ENCODE measurements at places on chromosomes 7 and 10. TPM values are rescaled to one million over a fixed set of nuclear protein-coding genes. Genes with fewer than 3 reads are reported as not detected.

DNA sequence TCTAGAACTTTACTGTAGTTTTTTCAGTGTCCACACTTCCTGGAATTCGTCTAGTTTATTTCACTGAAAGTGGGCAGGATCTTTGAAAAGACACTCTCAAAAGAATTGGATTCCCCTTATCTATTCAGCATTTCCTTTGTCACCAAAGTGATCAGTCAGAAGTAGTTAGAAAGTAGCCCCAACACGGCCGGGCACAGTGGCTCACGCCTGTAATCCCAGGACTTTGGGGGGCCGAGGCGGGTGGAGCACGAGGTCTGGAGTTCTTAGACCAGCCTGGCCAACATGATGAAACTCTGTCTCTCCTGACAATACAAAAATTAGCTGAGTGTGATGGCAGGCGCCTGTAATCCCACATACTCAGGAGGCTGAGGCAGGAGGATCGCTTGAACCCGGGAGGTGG, 69.0 kb upstream of the KMT2C start:
- H3K36me3 ChIP-seq = no peaks in the 10 kb centered on the region
- H3K27ac ChIP-seq = no peak overlapping the region
- no peaks in the 10 kb centered on the region for H3K27me3 ChIP-seq
- H3K4me1 ChIP-seq = no peaks in the 10 kb centered on the region

GRCh38 chr7:153084278-153084677, 324.7 kb downstream of the ACTR3B start:
- no peak for DNase-seq
- no peak overlapping the region for H3K4me3 ChIP-seq
- no peaks in the 10 kb centered on the region for H3K27me3 ChIP-seq
- H3K4me1 ChIP-seq = no peaks in the 10 kb centered on the region
- H3K27ac ChIP-seq = no peak overlapping the region

DNA sequence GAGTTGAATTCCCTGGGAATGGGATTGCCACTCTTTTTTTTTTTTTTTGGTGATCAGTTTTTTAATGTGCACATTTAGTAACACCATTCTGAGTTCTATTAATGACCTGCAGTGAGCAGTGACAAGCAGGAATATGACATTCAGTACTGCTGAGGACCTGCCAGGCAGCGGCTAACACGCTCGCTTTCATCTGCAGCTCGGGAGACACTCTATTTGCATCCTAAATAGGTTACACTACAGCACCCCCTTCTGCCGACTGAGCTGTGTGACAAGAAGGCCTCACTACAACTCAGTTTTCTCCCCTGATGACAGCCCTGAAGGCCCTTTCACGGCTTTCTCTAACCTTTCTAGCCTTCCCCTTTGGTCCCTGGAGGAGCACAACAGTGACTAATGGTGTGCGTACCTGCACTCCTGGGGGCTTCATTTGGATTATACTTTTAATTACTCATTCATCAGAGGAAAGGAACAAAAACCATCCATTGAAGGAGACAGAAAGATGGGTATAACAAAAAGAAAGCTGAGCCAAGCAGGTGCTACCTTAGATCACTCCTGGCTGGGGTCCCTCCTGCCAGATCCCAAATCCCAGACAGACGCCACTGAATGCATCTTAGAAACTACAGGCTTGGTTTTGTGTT, 872.4 kb downstream of the LRMDA start:
- H3K27ac ChIP-seq = no peak overlapping the region
- no peaks in the 10 kb centered on the region for H3K36me3 ChIP-seq
- H3K27me3 ChIP-seq = no peaks in the 10 kb centered on the region
- no peak overlapping the region for H3K4me3 ChIP-seq
- no peaks in the 10 kb centered on the region for H3K4me1 ChIP-seq

GRCh38 chr10:18010050-18010449, 58.3 kb downstream of the SLC39A12 start:
- no peaks in the 10 kb centered on the region for H3K36me3 ChIP-seq
- no peaks in the 10 kb centered on the region for H3K27me3 ChIP-seq
- DNase-seq = no peak
- H3K4me1 ChIP-seq = no peaks in the 10 kb centered on the region
- no peak overlapping the region for H3K4me3 ChIP-seq

DNA sequence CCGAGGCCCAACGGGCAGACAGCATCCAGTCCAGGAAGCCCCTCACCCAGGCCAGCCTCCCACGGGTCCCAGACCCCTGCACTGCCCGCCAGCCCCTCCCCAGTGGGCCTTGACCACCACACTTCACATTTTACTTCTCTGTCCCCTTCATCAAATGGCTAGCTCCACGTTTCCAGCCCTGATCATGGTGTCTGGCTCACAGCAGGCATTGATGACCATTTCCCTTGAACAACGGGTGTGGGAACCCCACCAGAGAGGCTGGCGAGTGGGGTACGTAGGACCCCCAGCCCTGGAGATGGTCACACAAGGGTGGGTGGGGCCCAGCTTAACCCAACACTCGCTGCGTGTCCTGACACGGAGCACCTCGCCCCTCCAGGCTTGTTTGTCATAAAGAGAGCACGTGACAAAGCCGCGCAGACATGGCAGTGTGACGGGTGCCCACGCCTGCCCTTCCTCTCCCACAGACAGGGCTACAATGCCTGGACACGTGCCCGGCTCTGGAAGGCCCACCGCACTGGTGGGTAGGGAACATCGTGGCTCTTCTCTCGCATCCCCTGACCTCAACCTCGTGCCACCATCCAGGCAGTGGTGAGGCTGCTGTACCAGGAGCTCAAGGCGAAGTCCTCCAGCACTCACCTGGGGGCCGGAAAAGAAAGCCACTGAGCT, 267.7 kb downstream of the MAD1L1 start:
- no peak overlapping the region for H3K27ac ChIP-seq
- H3K36me3 ChIP-seq = no peaks in the 10 kb centered on the region
- no peak overlapping the region for H3K4me3 ChIP-seq
- DNase-seq = no peak
- H3K4me1 ChIP-seq = peaks cover 7% of the 10 kb centered on the region

DNA sequence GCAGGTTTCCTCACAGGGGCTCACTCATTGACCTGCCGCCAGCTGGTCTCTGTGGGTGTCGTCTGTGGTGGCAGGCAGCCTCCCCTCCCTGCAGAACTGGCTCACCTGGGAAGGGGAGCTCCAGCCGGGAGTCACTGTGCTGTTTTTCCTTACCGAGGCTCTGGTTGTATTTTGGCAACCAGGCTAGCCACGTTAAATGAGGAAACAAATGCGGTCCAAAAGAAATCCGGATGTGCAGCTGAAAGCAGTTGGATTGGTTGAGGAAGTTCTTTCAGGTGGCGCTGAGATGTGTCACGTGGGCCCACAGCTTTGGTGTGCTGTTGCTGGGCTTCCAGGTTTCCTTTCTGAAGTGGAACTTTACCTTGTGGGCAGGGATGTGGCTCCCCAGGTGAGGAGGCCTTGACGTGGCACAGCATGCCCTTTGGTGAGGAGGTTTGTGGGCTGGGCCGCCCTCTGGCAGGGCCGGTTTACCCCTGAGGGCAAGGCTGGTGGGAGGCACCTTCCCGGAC, 14.2 kb downstream of the MTURN start:
- DNase-seq = peak; percentile 59
- H3K27ac ChIP-seq = peak overlapping the region; percentile 72
- H3K4me3 ChIP-seq = no peak overlapping the region
- H3K27me3 ChIP-seq = no peaks in the 10 kb centered on the region
- H3K4me1 ChIP-seq = peaks cover 54% of the 10 kb centered on the region

GRCh38 chr7:95253986-95254385, 70.3 kb downstream of the PON1 start:
- no peaks in the 10 kb centered on the region for H3K4me1 ChIP-seq
- H3K27ac ChIP-seq = no peak overlapping the region
- no peaks in the 10 kb centered on the region for H3K27me3 ChIP-seq
- no peaks in the 10 kb centered on the region for H3K36me3 ChIP-seq

The TM9SF3 gene
- total RNA-seq = 17.9 TPM

GRCh38 chr10:92265687-92266258, 25.1 kb downstream of the CPEB3 start:
- no peak overlapping the region for H3K4me3 ChIP-seq
- H3K4me1 ChIP-seq = peaks cover 4% of the 10 kb centered on the region
- no peaks in the 10 kb centered on the region for H3K36me3 ChIP-seq
- no peak overlapping the region for H3K27ac ChIP-seq
- DNase-seq = no peak

DNA sequence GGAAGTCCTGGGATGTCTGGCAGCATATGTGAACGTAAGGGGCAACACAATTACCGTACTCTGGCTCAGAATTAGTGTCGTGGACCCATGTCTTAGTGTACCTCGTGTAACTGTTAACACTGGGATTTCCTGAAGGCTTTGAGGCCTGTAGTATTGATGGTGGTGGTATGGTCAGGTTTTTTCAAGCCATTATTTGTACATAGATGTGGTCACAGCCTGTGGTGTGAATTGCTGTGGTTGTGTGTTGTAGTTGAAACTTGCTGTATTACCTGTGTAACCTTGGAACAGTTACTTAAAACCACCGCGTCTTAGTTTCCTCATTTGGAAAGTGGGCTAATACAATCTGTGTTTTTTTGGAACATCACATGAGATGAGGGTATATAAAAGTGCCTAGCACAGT, 5.3 kb downstream of the EXOC4 start:
- H3K27ac ChIP-seq = no peak overlapping the region
- H3K4me1 ChIP-seq = peaks cover 12% of the 10 kb centered on the region
- no peak for DNase-seq
- H3K4me3 ChIP-seq = no peak overlapping the region

DNA sequence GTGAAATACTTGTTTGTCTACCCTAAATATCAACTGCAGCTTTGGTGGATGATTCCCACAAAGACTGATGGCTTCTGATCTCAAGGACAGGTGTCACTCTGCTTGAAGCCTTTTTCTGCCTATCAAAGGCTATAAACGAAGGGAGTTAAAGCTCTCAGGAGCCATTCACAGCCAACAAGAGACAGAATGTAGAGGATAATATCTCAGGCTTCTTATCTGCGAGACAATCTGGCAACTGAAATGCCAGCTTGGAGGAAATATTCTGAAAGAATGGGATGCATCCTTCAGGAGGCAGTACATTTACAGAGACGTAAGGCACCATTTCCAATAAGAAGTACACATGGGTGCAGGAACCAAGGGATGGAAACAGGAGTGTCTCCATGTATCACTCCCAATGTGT, 549.4 kb downstream of the GPAM start:
- DNase-seq = no peak
- no peaks in the 10 kb centered on the region for H3K36me3 ChIP-seq
- no peaks in the 10 kb centered on the region for H3K27me3 ChIP-seq
- no peaks in the 10 kb centered on the region for H3K4me1 ChIP-seq
- no peak overlapping the region for H3K27ac ChIP-seq

The ANKRD7 gene
- 1.7 TPM for total RNA-seq

DNA sequence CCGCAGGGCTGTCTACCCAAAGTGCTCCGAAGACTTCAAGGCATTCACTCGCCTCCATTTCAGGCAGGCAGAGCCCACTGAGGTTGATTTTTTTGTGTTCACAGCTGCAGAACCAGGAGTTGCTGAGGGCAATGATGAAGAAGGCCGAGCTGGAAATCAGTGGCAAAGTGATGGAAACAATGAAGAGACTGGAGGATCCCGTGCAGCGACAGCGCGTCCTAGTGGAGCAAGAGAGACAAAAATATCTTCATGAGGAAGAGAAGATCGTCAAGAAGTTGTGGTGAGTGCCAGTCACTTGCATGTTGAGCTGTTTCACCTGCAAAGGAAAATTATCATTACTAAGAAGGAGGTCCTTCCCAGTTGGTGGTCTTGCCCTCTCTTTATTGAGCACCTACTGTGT, 210.5 kb downstream of the ARHGAP21 start:
- no peak for DNase-seq
- H3K27me3 ChIP-seq = no peaks in the 10 kb centered on the region
- H3K36me3 ChIP-seq = no peaks in the 10 kb centered on the region
- no peak overlapping the region for H3K4me3 ChIP-seq
- H3K4me1 ChIP-seq = no peaks in the 10 kb centered on the region

- H3K27me3 ChIP-seq = no peaks in the 10 kb centered on the region
- no peak for DNase-seq
- H3K4me1 ChIP-seq = no peaks in the 10 kb centered on the region
- H3K4me3 ChIP-seq = no peak overlapping the region
- no peak overlapping the region for H3K27ac ChIP-seq
Measured at GRCh38 chr7:51374936-51375335, 58.3 kb upstream of the COBL start.

GRCh38 chr7:44633254-44634186, 27.1 kb downstream of the OGDH start:
- peaks cover 15% of the 10 kb centered on the region for H3K4me1 ChIP-seq
- H3K27me3 ChIP-seq = no peaks in the 10 kb centered on the region
- no peak overlapping the region for H3K4me3 ChIP-seq
- DNase-seq = peak; percentile 53
- no peak overlapping the region for H3K27ac ChIP-seq

- DNase-seq = no peak
- no peaks in the 10 kb centered on the region for H3K27me3 ChIP-seq
- H3K27ac ChIP-seq = no peak overlapping the region
- H3K4me1 ChIP-seq = no peaks in the 10 kb centered on the region
- no peak overlapping the region for H3K4me3 ChIP-seq
Measured at GRCh38 chr7:80216996-80217842, 82.6 kb downstream of the GNAI1 start.

- no peaks in the 10 kb centered on the region for H3K27me3 ChIP-seq
- H3K4me3 ChIP-seq = no peak overlapping the region
- H3K36me3 ChIP-seq = no peaks in the 10 kb centered on the region
- H3K27ac ChIP-seq = no peak overlapping the region
- peaks cover 5% of the 10 kb centered on the region for H3K4me1 ChIP-seq
Measured at GRCh38 chr7:150947241-150947745, 30.8 kb downstream of the KCNH2 start.

The ATRNL1 gene
- total RNA-seq = not detected

DNA sequence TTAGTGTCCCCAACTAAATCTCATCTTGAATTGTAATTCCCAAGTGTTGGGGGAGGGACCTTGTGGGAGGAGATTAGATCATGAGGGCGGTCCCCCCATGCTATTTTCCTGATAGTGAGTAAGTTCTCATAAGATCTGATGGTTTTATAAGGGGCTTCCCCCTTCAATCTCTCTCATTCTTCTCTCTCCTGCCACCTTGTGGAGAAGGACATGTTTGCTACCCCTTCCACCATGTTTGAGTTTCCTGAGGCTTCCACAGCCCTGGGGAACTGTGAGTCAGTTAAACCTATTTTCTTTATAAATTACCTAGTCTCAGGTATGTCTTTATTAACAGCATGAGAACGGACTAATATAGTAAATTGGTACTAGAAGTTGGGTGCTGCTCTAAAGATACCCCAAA, 365.6 kb downstream of the ANKRD7 start:
- peak; percentile 73 for DNase-seq
- H3K4me1 ChIP-seq = no peaks in the 10 kb centered on the region
- H3K36me3 ChIP-seq = no peaks in the 10 kb centered on the region
- H3K4me3 ChIP-seq = no peak overlapping the region
